ENCODE measurements at places on chromosomes 2 and 18.

DNA sequence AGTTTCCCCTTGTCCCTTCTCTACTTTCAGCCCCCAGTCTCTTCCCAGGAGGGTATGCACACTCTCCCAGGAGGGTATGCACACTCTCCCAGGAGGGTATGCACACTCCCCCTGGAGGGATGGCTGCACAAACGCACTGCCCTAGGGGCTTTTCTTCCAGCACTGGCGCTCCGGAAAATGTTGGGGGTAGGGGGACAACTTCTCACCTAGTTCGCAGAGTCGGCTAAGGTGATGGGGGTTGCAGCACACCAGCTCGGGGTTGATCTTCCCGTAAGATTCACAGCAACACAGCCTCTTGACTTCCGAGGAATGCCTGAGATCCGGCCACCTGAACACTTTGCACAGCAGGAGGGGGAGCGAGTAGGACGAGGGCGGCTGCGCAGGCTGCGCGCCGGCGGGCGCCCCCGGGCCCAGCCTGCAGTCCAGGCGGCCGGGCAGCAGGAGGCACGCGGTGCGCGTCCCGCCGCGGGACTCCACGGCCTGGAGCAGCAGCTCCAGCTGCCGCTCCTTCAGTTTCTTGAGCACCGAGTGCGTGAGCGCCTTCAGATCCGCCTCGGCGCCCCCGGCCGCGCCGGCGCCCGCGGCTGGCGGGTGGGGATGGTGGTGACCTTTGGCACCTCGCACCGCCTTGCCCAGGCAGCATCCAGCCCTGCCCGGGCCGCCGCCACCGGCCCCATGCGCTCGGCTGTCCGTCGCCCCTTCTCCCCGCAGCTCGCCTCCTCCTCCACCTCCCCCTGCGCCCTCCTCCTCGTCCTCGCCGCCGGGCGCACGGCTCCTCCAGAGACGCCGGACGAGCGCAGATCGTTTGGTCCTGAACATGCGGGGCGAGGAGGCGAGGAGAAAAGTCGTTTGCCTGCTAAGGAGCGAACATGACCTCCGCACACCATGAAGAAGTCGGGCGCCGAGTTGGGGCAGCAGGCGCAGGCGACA is 894 bp downstream of the SMAD7 start:
- DNase-seq = no peak

DNA sequence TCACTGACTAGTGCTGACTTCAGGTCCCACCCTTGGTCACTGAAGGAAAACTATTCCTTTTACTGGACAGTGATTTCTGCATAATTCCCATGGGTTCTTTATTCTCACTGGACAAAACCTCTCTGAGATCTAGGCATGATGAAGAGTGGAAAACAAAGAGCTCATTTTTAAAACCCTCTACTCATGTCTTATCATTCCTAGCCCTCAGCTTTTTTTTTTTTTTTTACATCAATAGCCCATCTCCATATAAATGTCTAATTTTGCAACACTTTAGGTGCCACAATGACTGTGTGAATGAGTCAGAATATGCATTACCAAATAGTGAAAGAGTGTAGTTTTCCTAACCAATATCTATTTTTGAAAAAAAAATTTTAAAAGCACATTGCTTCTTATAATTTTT is 74.8 kb downstream of the TCF4 start:
- DNase-seq = no peak

DNA sequence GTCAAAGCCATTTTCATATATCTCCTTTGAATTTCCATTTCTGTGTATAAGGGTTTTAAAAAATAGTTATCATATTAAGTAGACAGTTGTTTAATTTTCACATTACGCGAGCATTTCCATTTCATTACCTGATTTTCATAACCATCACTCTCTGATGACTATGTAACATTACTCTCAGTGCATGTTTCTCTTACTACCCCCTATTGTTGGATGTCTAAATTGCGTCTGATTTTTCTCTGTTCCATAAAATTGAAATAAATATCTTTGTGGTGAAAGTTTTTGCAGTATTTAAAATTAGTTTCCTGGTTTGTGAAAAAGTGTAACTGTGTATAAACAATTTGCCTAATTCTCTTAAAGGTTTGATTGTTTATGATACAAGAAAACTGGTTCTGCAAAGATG is 123.8 kb downstream of the MYO1B start:
- DNase-seq = no peak

DNA sequence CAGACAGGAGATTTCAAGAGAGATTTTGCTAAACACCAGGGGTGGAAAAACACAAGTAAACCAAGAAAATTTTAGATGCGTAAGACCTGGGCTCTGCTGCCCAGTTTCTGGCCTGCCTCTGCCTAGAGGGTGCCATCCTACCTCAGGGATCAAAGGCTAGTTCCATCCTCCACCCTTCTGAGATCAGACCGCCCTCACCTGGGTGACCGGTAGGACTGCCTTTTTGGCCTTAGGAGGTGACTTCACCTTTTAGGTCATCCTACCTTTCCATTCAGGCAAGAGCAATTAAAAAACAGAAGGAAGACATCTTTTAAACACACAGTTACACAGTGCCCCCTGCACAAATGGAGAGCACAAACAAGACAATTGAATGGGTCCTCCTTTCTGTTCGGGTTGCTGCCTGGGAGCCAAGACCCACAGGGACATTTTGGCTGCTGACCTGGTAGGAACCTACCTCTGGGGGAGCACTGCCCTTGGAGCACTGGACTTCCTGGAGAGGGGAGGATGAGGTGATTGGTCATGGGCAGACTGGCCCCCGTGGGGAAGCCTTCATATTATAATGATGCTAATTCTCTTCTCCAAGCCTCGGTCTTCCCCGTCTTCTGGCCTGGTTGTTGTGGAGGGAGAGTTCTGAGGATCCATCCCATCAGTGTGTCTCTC is 3.1 kb downstream of the PSD4 start:
- no peak for DNase-seq

DNA sequence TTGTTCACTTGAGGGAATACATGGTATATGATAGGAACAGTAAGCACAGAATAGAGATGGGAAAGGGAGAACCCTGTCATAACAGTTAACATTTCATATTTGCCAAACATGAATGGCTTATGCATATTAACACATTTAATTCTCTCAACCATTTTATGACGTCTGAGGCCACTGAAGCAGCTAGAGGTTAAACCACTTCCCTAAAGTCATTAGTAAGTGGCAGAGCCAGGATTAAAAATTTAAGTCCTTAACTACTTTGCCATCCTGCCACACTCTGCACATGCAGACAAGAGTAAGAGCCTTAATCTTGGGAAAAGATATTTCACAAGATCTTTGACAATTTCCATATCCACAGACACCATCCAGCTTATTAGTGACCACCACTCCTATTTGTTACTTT is 2.1 kb downstream of the LIPT1 start:
- no peak for DNase-seq

DNA sequence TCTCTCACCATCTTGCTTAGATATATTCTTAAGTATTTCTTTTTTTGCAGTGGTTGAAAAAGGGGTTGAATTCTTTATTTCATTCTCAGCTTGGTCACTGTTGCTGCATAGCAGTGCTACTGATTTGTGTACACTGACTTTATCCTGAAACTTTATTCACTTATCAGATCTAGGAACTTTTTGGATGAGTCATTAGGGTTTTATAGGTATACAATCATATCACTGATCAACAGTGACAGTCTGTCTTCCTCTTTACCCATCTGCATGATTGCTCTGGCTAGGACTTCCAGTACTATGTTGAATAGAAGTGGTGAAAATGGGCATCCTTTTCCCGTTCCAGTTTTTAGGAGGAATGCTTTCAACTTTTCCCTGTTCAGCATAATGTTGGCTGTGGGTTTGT is 6.5 kb downstream of the STARD6 start:
- DNase-seq = no peak

DNA sequence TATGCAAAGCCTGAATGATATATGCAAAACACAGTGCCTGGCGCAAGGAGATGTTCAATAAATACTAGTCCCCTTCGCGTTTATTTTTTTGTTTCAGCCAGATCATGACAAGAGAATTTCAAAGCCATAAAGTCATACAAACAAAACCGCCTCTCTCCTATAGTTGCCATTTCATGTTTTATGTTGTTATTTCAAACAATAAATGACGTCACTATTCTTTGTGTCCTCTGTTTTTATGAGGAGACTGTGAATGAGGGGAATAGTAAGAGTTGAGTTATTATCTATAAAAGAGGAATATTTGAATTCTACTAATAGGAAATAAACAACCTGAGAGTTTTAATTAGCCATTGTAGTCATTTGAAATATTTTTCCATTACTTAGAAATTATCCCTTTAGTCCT is 464.5 kb downstream of the THSD7B start:
- no peak for DNase-seq

DNA sequence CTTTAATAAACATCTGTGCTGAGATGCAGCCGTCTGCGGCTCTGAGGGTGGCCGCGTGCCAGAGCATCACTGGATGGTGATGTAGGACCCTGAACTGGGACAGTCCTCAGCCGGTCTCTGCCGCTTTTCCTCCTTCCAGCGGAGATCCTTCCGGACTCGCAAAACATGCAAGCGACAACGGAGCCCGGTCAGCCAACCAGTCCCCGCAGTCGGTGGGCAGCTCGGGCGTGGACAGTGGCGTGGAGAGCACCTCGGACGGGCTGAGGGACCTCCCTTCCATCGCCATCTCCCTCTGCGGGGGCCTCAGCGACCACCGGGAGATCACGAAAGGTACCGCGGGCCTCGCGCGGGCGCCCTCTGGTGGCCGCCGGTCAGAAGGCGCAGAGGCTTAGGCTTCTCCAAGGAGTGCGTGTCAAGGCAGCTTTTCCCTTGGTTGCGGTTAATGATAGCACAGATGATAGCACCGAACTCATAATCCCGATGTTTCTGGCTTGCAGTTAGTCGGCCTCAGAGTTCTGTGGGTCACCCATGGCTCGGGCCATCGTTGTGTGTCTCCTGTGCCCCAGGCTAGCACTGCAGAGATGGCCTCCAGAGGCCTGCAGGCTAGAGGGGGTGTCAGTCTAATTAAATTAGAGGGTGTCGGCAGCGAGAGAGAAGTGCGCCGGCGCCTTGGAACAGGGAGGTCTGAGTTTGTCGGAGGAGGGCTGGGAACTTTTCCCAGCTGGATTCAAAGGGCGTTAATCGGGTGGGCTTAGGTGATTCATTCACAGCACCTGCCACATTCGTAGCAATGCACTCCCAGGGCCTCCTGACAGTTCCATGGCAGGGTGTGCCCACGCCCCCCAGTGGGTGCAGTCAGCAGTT is 38.5 kb downstream of the LPIN1 start:
- DNase-seq = peak; percentile 48

GRCh38 chr2:9497017-9497416 is 22.7 kb downstream of the IAH1 start:
- no peak for DNase-seq

- DNase-seq = no peak
Observed at GRCh38 chr2:200851398-200852248, 12.8 kb downstream of the CLK1 start.

GRCh38 chr2:29420464-29420863 is 305.2 kb downstream of the CLIP4 start:
- no peak for DNase-seq

DNA sequence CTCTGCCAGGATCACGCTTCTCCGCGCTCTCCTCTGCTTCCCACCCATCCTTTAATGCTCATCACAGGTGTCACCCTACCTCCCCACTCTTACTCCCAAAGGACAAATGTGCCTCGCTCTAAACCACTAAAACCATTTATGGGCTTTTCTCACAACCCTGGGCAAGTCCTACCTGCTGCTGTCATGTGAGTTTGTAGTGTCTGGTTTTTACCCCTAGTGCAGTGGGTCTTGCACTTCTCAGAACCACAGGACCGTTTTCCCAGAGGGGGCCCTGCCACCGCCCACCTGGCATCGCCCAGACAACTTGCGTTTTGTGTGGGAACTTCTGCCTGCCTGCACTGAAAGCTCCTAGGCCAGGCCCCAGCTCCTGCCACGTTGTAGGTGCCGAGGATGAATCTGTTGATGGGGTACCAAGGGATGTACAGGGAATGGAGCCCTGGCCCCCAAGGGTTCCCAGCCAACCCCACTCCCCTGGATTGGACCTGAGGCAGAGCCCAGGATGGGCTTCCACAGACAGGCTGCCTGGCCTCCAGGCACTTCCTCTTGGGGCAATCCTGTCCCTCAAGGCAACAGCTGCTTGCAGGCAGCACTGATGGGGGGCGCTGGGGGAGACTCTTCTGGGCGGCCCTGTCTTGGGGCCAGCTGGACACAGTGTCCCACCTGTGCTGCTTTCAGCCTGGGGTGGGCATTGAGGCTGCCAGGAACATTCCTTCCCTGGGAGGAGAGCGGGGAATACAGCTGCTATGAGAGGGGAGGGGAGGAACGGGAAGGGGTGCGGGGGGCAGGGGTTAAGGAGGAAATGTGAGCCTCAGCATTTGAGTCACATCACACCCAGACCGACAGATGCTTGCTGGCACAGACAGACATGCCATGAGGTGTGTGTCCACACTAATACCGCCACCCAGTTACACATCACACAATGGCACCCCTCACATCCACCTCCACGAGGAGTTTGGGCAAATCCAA is 176.3 kb downstream of the ZFP36L2 start:
- DNase-seq = no peak

DNA sequence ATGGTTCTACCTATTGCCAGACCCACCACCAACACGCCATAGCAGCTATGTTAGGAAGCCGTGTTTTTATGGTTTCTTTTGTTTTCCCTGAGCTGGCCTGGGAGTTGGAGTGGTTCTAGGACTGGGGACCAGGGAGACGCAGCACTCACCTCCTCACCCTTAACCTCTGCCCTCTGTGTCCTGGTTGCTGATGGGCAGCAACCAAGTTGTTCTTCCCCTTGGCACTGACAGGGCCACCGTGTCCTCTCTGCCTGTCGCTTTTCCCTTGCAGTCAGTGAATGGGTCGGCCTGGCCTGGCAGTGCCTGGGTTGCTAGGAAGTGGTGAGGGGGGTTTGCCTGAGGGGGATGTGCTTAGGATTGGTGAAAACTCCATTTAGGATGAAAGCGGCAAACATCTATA is 197.1 kb upstream of the GATA6 start:
- DNase-seq = no peak

GRCh38 chr2:105595536-105595935 is 149.2 kb upstream of the NCK2 start:
- DNase-seq = no peak

- DNase-seq = no peak
Observed at GRCh38 chr2:120528051-120528692, 182.2 kb downstream of the INHBB start.

DNA sequence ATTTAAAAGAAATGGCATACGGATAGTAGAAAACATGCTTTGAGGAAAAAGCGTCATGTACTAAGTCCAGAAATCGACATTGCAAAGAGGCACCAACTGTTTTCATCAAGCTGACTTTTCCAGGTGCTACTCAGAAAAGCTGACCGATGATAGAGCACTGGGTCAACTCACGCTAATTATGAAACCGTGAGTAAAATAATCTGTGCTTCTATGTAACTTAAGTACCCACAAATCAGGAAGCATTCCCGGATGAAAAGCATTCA is 353 bp upstream of the NUP35 start:
- DNase-seq = no peak
